Left lung (tissue), 14 donors: ENCODE measurements at places on chromosomes 3 and 15. TPM values are rescaled to one million over a fixed set of nuclear protein-coding genes. Genes with fewer than 3 reads are reported as not detected.

Gene CYP1A2
- total RNA-seq: not detected

Gene ARHGAP11A
- 11.7 TPM for total RNA-seq

Gene HIGD2B
- not detected for total RNA-seq

Gene KIF7
- total RNA-seq: 2.4 TPM

Gene AP3B2
- total RNA-seq: 0.82 TPM

Gene ZBBX
- not detected for total RNA-seq

Gene ATP13A5
- total RNA-seq: 1.4 TPM

DNA sequence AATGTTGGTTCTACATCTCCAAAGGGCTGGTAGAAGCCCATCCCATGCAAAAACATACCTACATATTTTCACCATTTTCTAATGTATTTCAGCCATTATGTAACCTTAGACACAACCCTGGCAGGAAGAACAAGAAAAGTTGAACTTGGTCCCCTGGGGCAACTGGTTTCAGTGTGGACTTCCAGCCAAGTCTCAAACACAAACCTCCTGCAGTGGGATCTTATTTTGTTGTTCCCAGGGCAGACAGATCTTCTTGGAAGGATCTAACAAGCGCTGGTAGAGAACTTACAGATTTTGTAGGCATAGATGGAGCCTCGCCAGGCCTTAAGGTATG, 96.3 kb downstream of the ADAMTS17 start:
- no peak overlapping the region for H3K27ac ChIP-seq
- H3K4me1 ChIP-seq: no peaks in the 10 kb centered on the region

DNA sequence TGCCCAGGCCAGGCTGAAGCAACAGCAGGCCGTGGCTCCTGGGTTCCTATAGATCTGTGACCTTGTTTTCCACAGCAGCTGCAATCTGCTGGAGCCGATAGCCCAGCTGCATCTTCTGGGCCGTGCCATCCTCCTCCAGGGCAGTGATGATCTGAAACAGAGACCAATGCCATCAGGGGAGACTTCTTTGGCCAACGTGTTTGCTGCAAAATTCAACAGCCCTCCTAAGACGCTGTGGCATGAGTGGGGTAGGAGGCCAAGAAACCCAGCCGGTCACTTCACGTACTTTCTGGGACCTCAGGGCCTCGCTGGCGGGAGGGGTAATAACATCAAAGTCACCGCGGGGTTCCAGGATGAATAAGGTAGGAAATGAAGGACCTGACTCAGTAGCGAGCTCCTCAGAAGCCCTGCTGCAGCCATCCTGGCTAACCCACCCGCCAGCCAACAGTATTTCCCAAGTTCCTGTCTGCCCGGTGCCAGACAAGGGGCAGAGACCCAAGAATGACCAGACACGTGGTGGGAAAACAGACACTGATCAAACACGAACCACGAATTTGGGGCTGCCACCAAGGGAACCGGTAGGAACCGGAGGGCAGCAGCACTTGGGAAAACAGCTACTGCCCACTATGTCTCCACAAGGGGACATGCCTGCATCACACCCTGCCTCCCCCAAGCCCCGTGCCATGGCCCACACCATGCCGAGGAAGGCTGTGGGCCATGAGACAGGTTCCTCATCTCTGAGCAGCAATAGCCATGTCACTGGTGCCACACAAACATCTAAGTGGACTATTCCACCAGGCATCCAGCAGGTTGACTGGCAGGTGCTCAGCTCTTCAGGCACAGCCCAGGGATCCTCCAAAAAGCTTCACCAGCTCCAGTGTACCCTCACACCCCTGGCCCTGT, 25.2 kb downstream of the PLXNB1 start:
- peaks cover 60% of the 10 kb centered on the region for H3K36me3 ChIP-seq
- no peak overlapping the region for H3K27ac ChIP-seq
- H3K4me1 ChIP-seq: no peaks in the 10 kb centered on the region
- no peak overlapping the region for H3K4me3 ChIP-seq

- peak overlapping the region; percentile 45 for H3K27ac ChIP-seq
- H3K4me1 ChIP-seq: peaks cover 23% of the 10 kb centered on the region
- H3K27me3 ChIP-seq: no peaks in the 10 kb centered on the region
- no peak for DNase-seq
- no peak overlapping the region for H3K4me3 ChIP-seq
- peaks cover 4% of the 10 kb centered on the region for H3K36me3 ChIP-seq
Measured at GRCh38 chr3:81492040-81492439, 269.4 kb downstream of the GBE1 start.

DNA sequence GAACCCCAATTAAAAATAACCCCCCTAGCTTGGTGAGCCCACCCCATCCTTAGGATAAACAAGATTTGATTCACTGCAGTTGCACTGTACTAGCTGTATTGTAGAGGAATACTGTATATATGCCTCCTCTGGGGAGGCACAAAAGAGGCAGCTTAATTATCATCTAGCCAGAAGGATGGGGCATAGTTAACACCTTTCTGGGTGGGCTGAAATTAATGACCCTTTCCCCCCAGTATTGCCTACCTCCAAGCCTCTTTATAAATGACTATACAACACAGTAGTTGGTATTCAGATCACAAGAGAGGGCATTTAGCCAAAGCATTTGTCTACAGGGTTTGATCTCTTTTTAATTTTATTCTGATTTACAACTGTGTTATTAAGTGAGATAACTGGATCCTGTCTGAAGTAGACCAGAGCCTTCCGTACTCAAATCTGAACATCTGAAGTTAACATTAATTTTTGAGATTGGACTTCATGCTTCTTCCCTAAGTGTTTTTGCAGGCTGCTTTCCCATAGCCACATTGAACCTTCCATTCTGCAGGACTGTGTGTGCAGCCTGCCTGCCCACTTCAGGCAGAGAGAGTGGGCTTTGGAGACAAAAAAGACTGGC, 807.0 kb upstream of the ARRDC4 start:
- H3K4me1 ChIP-seq: no peaks in the 10 kb centered on the region
- no peak overlapping the region for H3K4me3 ChIP-seq
- H3K27ac ChIP-seq: no peak overlapping the region
- H3K36me3 ChIP-seq: no peaks in the 10 kb centered on the region

DNA sequence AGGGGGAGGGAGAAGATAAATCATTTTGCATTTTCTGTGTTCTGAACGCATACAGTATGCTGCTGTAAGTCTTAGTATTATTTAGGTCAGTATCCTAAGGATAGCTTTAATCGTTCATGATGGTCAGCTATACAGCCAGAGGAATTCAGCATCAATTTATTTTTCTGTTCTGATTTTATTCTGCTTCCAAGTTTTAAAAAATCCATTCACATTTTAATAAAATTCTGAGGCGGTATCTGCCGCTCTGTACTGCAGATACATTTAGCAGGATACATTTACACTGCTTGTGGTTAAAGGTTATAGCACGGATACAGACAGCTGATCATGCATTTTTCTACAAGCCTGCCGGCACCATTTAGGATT, 17.8 kb downstream of the ZBTB38 start:
- peak overlapping the region; percentile 14 for H3K4me3 ChIP-seq
- peaks cover 13% of the 10 kb centered on the region for H3K36me3 ChIP-seq
- H3K27me3 ChIP-seq: no peaks in the 10 kb centered on the region
- peak overlapping the region; percentile 51 for H3K27ac ChIP-seq
- peaks cover 4% of the 10 kb centered on the region for H3K4me1 ChIP-seq

GRCh38 chr3:11481556-11481955, 162.2 kb downstream of the VGLL4 start:
- H3K27ac ChIP-seq: peak overlapping the region; percentile 50
- peaks cover 21% of the 10 kb centered on the region for H3K4me1 ChIP-seq
- DNase-seq: no peak
- no peaks in the 10 kb centered on the region for H3K27me3 ChIP-seq

- peaks cover 100% of the 10 kb centered on the region for H3K4me1 ChIP-seq
- DNase-seq: no peak
- H3K27me3 ChIP-seq: no peaks in the 10 kb centered on the region
- H3K36me3 ChIP-seq: peaks cover 8% of the 10 kb centered on the region
- no peak overlapping the region for H3K4me3 ChIP-seq
- peak overlapping the region; percentile 87 for H3K27ac ChIP-seq
Measured at GRCh38 chr3:14430706-14431451, 28.5 kb downstream of the SLC6A6 start.

DNA sequence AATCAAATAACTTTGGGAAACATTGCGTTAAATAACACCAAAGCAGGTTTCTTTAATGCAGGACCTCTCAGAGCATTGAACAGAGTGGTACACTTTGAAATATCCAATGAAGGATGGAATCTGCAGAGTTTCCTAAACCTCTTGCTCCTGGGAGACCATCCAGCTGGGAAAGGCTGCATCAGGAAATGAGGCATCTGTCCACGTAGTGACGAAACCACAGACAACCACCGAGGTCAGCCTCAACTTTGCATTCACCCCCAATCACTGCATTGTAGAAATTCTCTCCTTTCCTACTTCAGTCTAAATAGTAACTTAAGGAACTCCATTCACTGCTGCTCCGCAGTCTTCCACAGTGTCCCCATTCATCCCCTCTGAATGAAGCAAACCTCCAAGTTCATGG, 41.5 kb upstream of the CDV3 start:
- H3K4me1 ChIP-seq: peaks cover 14% of the 10 kb centered on the region
- H3K36me3 ChIP-seq: no peaks in the 10 kb centered on the region
- no peak for DNase-seq

DNA sequence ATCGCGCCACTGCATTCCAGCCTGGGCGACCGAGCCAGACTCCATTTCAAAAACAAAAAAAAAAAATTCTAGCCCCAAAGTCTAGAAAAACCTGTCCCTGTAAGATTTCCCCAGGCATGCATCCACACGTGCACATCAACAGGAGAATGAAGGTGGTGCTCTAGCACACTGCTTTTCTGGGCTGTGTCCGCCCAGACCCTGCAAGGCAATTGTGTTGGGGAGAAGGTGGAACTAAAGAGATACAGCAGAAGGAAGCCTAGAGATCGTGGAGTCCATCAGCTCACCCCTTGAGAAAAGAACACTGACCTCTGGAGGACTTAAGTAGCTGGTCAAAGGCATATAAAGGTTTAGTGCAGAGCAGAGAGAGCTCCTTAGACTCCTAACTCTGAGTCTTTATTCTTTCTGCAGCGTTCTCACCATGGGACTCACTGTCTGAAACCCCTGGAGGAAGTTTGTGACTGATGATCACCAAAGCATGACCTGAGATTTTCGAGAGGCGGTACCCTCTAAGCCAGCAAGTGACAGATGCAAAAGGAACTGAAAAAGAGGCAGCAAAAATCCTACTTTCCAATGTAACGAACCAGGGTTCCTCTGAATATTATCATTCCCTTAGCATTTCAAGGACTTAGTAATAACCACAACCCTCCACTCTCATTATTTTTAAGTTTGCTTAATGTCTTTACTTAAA, 179.8 kb downstream of the MEX3B start:
- H3K4me3 ChIP-seq: no peak overlapping the region
- DNase-seq: no peak

DNA sequence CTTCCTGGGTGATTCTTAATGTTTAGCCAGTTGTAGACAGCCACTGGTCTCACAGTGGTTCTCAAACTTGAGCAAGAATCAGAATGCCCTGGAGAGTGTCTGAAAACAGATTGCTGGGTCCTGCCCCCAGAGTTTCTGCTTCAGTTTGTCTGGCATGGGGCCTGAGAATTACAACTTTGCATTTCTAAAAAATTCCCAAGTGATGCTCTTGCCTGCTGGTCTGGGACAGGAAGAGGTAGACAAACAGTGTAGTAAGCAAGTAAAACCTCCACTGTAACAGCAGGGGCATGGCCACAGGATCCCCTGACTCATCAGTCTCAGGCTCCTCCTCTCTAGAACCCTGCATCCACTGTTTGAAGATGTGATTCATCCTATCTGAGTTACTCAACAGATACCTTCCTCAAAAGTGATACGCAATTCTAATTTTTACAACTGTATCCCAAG, 36.5 kb downstream of the DZIP1L start:
- no peak overlapping the region for H3K27ac ChIP-seq
- peaks cover 38% of the 10 kb centered on the region for H3K36me3 ChIP-seq
- H3K4me1 ChIP-seq: peaks cover 14% of the 10 kb centered on the region
- no peaks in the 10 kb centered on the region for H3K27me3 ChIP-seq
- H3K4me3 ChIP-seq: no peak overlapping the region

- H3K4me3 ChIP-seq: no peak overlapping the region
- DNase-seq: no peak
- H3K4me1 ChIP-seq: no peaks in the 10 kb centered on the region
- H3K36me3 ChIP-seq: no peaks in the 10 kb centered on the region
- H3K27me3 ChIP-seq: no peaks in the 10 kb centered on the region
Measured at GRCh38 chr3:64928683-64929082, 240.9 kb upstream of the ADAMTS9 start.

- no peak for DNase-seq
- H3K27me3 ChIP-seq: no peaks in the 10 kb centered on the region
- H3K4me1 ChIP-seq: peaks cover 4% of the 10 kb centered on the region
- H3K4me3 ChIP-seq: no peak overlapping the region
- H3K27ac ChIP-seq: peak overlapping the region; percentile 11
- H3K36me3 ChIP-seq: no peaks in the 10 kb centered on the region
Measured at GRCh38 chr3:150469931-150470740, 62.0 kb downstream of the TSC22D2 start.

GRCh38 chr15:100115711-100116090, 226.1 kb downstream of the ADAMTS17 start:
- no peaks in the 10 kb centered on the region for H3K36me3 ChIP-seq
- H3K4me3 ChIP-seq: no peak overlapping the region
- peaks cover 33% of the 10 kb centered on the region for H3K4me1 ChIP-seq
- no peak for DNase-seq
- no peaks in the 10 kb centered on the region for H3K27me3 ChIP-seq

DNA sequence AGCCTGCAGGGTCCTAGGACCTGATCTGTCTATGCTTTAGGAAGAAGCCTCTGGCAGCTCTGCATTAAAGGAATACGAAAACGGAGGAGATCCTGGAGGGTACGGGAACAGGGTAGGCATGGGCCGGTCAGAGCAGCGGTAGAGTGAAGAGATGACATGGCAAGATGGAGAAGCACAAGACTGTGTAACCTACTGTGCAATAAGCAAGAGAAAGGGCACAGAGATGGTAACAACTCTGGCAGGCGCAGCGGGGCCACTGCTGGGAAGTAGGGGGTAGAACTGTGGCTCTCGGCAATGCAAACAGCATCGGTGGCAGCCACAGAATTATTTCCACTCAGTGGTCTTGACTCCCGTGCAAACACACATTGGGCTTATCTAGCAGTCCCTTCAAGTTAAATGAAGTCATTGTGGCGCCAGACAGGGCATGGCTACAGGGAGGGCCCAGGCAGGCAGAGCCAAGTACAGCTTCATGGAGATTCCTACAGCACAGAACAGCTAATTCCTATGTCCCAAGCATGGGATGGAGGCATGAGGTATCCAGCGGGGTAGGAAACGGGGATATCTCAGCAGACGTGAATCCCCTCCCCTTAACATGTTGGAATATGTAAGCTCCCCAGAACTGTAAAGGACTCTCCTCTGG, 28.8 kb downstream of the WHAMM start:
- H3K27ac ChIP-seq: no peak overlapping the region
- DNase-seq: no peak
- H3K36me3 ChIP-seq: peaks cover 52% of the 10 kb centered on the region
- H3K4me1 ChIP-seq: no peaks in the 10 kb centered on the region

GRCh38 chr15:72933976-72934375, 118.3 kb upstream of the NEO1 start:
- no peak overlapping the region for H3K4me3 ChIP-seq
- peaks cover 6% of the 10 kb centered on the region for H3K27me3 ChIP-seq
- H3K4me1 ChIP-seq: no peaks in the 10 kb centered on the region
- DNase-seq: no peak
- no peak overlapping the region for H3K27ac ChIP-seq
- H3K36me3 ChIP-seq: no peaks in the 10 kb centered on the region

- no peaks in the 10 kb centered on the region for H3K36me3 ChIP-seq
- no peak overlapping the region for H3K27ac ChIP-seq
- H3K4me1 ChIP-seq: no peaks in the 10 kb centered on the region
- no peak overlapping the region for H3K4me3 ChIP-seq
- H3K27me3 ChIP-seq: no peaks in the 10 kb centered on the region
- no peak for DNase-seq
Measured at GRCh38 chr3:140766465-140766864, 88.6 kb downstream of the TRIM42 start.
